ENCODE measurements at places on chromosomes 2 and 18.

GRCh38 chr2:164512871-164513270 is 108.4 kb downstream of the GRB14 start:
- no peak for DNase-seq

GRCh38 chr2:200733713-200734198 is 78.0 kb upstream of the BZW1 start:
- DNase-seq, result no peak

DNA sequence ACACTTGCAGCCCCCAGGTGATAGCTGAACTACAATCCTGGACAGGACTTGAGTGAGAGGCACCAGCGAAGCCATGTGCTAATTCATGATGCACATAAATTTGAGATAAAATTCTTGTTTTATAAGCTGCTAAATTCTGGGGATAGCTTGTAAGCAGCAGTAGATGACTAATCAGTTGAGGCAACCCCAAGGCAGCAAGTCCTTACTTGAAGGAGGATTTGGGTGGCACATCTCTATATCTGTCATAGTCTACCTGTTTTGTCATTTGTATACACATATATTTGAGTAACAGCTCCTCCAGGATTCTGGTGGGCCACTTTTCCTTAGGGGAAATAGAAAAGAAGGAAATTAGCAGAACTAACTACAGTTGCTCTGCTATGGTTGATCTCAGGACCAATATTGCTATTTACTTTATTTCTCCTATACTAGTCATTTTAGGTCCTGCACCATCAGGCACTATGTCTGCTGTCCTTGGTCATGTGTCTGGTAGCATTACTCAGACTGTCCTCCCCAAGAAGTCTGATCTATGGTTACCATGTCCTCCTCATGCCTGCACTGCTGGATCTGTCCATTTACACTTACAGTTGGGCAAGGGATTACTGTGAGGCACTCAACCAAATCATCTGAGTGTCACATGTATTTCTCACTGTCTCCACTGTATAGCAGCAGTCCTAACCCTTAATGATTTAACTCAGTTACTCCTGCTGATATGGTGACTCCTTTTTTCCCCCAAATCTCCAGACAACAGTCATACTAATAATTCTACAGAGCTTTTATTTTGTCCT is 436.0 kb upstream of the CWC22 start:
- no peak for DNase-seq

GRCh38 chr2:119671016-119671415 is 8.0 kb upstream of the TMEM177 start:
- no peak for DNase-seq

DNA sequence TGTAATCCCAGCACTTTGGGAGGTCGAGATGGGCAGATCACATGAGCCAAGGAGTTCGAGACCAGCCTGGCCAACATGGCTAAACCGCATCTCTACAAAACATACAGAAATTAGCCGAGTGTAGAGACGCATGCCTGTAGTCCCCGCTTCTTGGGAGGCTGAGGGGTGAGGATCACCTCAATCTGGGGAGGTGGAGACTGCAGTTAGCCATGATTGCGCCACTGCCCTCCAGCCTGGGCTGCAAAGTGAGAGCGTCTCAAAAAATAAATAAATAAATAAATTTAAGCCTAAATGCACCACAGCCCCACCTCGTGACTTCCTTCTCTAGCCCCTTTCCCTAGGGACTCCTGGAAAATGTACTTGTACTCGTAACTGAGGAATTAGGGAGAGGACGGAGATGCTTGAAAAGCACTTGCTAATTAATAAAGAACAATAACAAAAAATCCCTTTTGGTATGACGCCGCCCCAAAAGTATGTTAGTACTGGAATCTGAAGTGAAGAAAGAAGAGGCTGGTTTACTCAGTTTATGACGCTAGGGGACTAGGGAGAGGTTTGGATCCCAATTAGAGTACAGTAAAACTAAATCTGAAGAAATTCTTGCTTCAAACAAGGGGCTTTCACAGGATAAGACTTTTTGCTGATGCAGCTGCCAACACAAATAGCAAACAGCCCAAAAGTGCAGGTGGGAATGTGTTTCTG is 887 bp upstream of the ZNF396 start:
- no peak for DNase-seq

DNA sequence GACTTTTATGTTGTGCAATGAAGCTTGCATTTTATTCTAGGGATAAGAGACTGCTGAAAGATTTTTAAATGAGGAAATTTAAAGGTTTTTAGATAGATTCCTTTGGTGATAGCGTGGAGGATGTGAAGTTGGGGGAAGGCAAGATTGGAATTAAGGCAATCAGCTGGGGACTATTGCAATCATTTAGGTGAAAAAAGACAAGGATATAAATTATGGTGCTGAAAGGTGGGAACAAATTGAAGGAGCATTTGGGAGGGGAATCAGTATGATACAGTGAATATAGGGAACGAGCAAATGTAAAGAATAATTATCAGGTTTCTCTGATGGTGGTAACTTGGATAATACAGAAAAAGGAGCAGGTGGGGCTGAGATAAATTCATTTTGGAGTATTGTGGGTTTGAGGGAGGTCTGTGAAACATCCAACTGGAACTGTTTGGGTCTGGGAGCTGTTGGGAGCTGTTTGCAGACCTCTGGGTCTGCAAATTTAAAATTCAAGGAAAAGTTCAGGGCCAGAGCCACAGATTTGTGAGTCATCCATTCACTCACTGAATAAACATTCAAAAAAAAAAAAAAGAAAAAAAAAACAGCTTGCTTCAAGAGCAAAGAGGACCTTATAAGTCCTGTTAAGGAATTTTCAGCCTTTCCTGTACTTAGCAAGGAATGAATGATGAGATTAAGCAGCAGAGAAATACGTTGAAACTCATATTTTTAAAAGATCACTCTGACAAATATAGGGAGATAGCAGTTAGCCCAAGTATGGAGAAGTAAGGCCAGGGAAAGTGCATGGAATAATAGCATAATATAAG is 257.5 kb upstream of the FN1 start:
- no peak for DNase-seq

DNA sequence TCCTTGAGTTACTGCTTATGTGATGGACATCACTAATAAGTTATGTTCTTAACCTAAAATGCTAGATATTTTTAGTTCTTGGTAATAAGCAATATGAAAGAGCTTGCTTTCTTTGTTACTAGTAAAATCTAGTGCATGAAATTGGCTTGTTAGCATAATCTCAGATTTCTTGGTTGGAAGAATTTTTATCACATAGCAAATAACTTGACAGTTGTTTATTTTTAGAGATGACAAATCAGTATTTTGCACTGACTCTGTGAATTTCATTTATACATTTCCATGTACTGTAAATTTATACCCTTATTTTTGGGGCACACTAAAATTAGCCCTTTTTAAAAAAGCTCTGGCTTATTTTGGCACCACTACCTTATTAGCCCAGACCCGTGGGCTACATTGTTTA is 45.6 kb downstream of the LCLAT1 start:
- no peak for DNase-seq

- no peak for DNase-seq
Observed at GRCh38 chr2:85785027-85785822, 31.4 kb downstream of the ATOH8 start.

- no peak for DNase-seq
Observed at GRCh38 chr2:15367205-15367604, 193.9 kb downstream of the NBAS start.

DNA sequence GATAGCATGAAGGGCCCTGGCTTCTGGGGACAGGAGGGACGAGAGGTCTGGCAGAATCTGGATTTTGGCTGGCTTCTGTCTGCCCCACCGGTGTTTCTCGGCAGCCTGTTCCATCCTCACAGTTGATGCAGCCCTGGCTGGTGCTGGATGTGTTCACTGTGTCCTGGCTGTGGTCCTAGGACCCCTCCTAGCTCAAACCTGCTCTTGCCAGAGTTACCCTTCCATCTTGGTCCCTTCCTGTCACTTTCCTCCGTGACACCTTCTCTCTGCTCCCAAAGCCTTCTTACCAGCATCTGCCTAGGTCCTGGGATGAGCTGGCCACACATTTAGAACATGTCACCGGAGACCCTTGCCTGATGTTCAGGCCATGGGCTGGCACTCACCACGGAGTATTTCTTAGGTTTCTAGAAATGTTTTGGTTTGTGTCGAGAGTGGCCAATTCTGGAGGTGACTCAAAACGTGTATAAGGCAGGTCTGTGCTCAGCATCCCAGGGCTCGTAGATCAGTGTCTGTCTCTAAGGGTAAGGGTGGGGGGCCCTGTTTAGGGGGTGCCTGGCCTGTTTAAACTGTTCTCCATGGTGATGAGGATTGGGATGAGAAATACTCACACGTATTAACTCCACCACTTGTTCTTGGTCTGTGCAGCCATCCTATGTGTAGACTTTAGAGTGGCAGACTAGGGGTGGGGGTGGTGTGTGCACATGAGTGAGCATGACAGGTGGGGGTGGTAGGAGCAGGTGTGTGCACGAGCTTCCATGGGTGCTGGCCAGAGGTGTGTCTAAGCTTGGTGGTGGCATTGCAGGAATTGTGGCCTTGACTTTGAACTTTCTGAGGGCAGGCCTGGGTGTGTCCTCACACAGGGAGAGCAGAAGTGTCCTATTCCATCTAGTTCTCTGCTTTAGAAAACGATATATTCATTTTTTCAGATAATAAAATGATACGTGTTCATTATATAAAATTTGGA is 162.7 kb downstream of the DYSF start:
- peak; percentile 8 for DNase-seq

- no peak for DNase-seq
Observed at GRCh38 chr18:57738078-57738477, 65.0 kb downstream of the ATP8B1 start.

- DNase-seq, result no peak
Observed at GRCh38 chr2:136957044-136957443, 191.7 kb downstream of the THSD7B start.

GRCh38 chr2:75356865-75357264 is 157.5 kb upstream of the TACR1 start:
- no peak for DNase-seq

DNA sequence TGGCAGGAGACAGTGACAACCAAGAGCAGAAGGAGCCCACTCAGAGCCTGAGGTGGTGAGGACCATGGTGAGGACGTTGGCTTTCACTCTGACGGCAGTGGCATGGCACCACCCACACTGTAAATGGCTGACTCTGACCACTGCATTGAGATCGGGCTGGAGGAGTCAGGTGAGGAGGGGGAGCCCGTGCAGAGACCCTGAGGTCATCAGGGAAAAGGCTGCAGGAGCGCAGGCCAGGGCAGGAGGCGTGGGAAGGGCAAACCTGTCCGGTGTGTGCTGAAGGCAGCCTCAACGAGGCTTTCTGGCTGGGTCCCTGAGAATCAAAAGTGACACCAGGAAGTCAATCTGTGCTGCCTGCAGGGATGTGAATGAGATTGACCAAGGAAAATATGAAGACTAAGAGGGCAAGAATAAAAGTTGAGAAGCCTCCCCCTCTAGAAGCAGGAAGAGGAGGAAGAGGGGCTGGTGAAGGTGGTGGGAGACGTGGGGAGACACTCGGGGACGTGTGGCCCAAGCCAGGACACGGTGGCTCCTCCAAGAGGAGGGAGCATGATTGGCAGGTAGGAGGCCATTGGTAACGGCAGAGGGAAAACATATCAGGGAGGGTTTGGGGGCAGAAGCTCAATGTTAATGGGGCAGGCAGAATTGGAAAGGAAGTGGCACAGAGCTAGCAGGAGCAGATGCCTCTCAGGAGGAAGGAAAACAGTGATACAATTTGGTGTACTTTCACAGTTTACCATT is 2.0 kb upstream of the OR6B3 start:
- no peak for DNase-seq

- DNase-seq, result no peak
Observed at GRCh38 chr2:138846216-138846821, 66.1 kb upstream of the NXPH2 start.

GRCh38 chr2:130853391-130853790 is 16.7 kb downstream of the ARHGEF4 start:
- DNase-seq, result no peak

- DNase-seq, result no peak
Observed at GRCh38 chr18:25147877-25148488, 204.0 kb downstream of the ZNF521 start.

DNA sequence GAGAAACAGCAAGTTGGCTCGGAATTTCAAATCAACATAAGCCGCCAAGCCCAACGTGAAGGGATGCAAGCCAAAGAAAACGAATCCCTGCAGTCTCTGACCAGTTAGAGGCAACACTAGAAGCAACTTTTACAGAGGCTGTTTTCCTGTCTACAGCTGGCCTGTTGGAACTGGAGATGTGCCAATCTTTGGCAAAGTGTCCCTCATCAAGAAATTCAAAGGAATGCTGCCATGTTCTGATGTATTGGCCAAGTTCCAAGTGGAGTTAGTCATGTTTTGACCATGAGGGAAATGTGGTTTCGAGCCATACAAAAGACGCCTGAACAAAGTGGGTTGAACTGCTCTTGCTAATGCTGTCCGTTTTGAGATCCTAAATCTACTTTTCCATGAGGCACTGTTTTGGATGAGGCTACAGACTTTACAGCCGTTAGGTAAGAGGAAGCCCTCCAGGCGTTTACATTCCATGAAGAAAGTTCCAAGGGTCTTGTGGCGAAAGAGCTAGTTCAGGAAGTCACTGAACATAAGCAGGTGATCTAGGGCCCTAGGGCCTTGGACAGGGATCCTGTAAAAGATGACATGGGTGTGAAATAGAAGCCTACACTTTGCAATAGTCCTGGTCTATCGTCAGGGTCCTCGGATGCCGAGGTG is 140.7 kb upstream of the PXDN start:
- DNase-seq, result no peak

DNA sequence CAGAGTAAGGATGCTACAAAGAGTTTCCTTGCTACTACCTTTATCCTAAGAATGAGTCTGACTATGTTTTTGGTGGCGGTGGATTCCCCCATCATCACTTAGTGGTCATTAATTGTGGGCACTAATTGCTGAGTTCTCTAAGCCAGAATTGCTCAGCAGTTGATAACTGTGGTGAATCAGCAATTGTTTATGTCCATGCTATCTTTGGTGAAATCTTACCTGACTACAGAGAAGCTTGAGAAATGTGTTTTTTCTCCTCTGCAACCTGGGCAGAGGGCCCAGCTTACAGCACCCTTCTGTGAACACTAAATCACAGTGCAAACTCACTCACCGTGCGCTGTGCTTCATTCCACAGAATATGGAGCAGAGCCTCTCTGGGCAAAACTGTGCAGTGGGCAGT is 683.6 kb downstream of the CNTNAP5 start:
- no peak for DNase-seq

GRCh38 chr2:35067420-35067819 is 1288.2 kb upstream of the CRIM1 start:
- no peak for DNase-seq

Measured in progenitor cell of endocrine pancreas (in vitro differentiated cells).